ENCODE measurements at places on chromosomes 4 and X.

GRCh38 chr4:172042714-172043114 lies 229.5 kb downstream of the GALNTL6 start:
- H3K4me3 ChIP-seq, result no peak overlapping the region
- H3K36me3 ChIP-seq, result no peaks in the 10 kb centered on the region
- H3K4me1 ChIP-seq, result peaks cover 8% of the 10 kb centered on the region

- H3K27ac ChIP-seq, result no peak overlapping the region
- no peak overlapping the region for H3K4me3 ChIP-seq
- no peaks in the 10 kb centered on the region for H3K36me3 ChIP-seq
- H3K27me3 ChIP-seq, result no peaks in the 10 kb centered on the region
- no peak for DNase-seq
- H3K4me1 ChIP-seq, result no peaks in the 10 kb centered on the region
Observed at GRCh38 chr4:21304540-21304887, 604.3 kb downstream of the PACRGL start.

DNA sequence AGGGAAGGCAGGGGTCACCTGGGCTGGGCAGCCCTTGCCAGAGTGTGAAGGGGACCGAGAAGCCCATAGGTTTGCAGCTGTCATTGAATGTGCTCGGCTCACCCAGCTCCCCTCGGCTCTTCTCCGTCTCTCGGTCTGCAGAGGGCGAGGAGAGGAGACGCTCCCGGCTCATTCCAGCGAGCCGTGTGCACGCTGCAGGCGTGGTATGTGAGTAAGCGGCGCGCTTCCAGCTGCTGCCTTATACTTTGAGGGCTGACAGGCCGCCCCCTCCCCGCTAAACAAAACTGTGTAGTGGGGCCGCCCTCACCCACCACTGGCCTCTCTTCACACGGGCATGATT lies 23.0 kb upstream of the BCORL1 start:
- no peaks in the 10 kb centered on the region for H3K36me3 ChIP-seq
- peaks cover 31% of the 10 kb centered on the region for H3K4me1 ChIP-seq
- no peak overlapping the region for H3K27ac ChIP-seq

- no peaks in the 10 kb centered on the region for H3K36me3 ChIP-seq
- H3K27ac ChIP-seq, result no peak overlapping the region
- H3K4me1 ChIP-seq, result no peaks in the 10 kb centered on the region
- DNase-seq, result no peak
Observed at GRCh38 chrX:39514801-39515200, 583.0 kb downstream of the BCOR start.

All from HCT116 (cell line).